Fibroblast of mammary gland (primary cell): ENCODE measurements at places on chromosomes 5 and 9.

DNA sequence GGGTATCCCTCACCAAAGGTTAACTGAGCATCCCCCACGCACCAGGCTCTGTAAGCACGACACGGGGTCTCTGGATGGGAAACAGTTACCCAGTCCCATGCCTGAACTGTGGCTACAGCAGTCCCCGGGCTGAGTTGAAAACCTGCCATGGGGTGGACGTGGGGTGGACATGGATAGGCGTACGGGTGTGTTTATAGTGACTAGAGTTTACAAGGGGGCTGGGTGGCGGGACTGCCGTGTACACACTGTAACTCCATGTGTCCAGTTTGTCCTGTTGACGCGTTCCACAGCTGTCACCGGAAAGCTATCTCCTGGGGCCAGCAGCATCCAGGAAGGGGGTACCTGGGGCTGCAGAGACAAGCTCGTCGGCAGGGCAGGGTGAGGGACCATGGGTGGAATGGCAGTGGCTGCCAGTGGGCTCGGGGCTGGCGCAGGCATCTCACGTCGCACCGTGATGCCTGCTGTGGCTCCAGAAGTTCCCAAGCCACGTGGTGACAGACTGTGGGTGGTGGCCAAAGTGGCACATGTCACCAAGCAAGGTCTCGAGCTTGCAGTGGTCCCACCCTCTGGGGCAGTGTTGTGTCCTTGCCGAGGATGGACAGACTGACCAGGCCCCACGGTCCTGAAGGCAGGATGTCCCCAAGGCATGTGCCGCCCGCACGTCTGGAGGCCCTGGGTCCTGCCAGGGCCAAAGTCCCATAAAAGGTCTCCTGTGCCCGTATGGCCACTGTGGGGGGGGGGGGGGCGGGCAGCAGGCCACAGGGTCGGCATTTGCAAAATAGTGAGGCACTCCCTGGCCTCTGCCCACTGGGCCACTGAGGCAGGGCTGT lies 29.3 kb upstream of the RNF130 start:
- no peak for DNase-seq

GRCh38 chr5:154514331-154514730 lies 36.3 kb upstream of the HAND1 start:
- DNase-seq = no peak

- peak; percentile 65 for DNase-seq
Observed at GRCh38 chr9:696332-697323, 144.9 kb upstream of the DMRT1 start.

GRCh38 chr5:103598997-103599566 lies 36.5 kb upstream of the NUDT12 start:
- DNase-seq = peak; percentile 21

GRCh38 chr9:117768750-117769395 lies 64.7 kb downstream of the TLR4 start:
- DNase-seq = no peak

GRCh38 chr5:165616490-165617405 lies 2111.3 kb downstream of the MAT2B start:
- DNase-seq = peak; percentile 55

- DNase-seq = peak; percentile 16
Observed at GRCh38 chr9:125433461-125434011, 171.9 kb downstream of the GAPVD1 start.

GRCh38 chr9:70613024-70613768 lies 198.7 kb upstream of the KLF9 start:
- no peak for DNase-seq

GRCh38 chr9:112655668-112656067 lies 62.2 kb downstream of the INIP start:
- DNase-seq = no peak

- DNase-seq = no peak
Observed at GRCh38 chr5:98363157-98363556, 410.3 kb upstream of the RGMB start.

DNA sequence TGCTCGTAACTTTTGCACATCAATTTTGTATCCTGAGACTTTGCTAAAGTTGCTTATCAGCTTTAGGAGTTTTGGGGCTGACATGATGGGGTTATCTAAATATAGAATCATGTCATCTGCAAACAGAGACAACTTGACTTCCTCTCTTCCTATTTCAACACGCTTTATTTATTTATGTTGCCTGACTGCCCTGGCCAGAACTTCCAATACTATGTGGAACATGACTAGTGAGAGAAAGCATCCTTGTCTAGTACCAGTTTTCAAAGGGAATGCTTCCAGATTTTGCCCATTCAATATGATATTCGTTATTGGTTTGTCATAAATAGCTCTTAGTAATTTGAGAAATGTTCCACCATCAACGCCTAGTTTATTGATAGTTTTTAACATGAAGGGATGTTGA lies 65.4 kb upstream of the CDH12 start:
- DNase-seq = no peak

GRCh38 chr9:99181621-99182020 lies 40.1 kb downstream of the ALG2 start:
- DNase-seq = peak; percentile 14

DNA sequence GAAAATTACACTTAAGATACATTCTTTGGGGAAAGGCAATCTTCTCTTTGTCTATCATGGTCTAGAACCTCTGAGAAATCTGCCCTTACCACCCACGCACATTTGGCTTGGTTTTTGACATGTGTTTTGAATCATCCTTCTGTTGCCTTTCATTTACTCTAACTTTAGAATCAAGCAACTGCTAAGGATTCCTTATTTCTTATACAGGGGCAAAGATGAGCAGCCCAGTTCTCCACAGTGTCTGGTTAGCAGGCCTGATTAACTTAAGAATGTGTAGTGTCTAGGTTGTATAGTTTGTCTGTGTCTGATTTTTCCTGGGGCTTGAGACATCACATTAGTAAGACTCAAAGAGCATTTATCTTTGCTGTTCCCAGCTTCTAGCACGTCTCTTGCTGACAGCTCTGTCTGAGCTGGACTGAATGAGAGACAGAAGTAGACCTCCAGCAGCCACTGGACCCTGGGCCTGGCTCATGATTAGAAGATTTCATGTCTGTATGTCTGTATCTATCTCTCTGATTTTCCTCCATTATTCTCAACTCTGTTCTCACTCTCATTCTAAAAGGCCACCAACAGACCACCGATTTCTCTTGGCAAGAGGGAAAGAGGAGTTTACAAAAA lies 31.8 kb upstream of the PCA3 start:
- peak; percentile 71 for DNase-seq

DNA sequence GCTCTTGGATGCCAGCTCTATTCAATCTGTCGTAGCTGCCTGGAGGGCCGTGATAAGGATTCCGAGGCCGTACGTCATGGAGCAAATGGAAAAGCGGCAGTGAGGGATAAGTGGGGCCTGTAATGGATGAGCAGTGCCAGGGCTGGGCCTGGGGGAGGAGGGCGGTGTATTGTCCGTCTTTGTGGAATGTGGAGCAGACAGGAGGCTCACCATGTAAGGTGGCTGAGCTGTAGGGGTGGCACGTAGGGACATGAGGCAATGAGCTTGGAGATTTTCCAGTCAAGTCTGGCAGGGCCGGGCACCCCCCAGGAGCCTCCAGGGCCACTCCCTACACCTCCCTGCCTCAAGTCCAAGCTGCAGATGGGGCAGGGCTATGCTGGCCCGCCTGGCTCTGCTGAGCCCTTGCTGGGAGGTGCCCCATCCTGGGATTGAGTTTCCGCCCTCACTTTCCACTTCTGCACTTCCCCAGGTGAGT lies 29.2 kb downstream of the NCS1 start:
- DNase-seq = no peak

DNA sequence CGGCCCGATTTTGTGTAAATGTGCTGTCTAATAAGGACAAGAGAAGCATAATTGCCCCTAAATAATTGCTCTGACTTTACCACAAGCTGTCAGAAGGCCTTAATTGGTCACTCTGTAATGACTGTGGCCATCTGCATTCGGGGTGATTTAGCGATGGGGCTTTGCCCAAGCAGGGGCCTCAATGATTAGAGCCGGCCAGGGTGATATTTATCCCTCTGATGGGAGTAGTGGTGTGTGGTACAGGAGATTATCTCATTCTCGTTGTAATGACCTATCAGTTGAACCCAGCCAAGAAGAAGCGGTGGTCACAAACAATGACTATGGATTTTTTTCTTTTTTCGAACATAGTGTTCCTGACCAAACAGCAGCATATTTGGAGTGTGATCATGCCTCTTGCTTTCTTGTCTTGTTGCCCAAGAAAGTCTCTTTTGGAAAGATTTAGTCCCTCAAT lies 72.0 kb upstream of the SAP30L start:
- DNase-seq = peak; percentile 21

DNA sequence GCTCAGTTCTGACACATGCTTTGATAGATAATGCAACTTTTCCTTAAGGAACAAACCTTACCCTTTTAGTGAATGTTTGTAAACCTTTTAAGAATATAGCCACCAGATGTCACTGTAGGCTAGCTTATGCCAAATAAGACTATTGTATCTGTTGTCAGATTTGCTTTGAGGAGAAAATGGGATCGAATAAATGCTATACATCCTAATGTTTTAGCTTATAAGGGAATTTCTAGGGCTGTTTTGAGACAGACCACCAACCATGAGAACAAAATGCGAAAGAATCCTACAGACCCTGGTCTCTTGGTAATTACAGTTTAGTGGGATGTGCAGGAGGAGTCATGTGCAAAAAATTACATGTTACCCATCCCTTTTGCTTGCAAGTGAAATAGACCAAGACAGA lies 127.6 kb upstream of the NMUR2 start:
- DNase-seq = peak; percentile 71

DNA sequence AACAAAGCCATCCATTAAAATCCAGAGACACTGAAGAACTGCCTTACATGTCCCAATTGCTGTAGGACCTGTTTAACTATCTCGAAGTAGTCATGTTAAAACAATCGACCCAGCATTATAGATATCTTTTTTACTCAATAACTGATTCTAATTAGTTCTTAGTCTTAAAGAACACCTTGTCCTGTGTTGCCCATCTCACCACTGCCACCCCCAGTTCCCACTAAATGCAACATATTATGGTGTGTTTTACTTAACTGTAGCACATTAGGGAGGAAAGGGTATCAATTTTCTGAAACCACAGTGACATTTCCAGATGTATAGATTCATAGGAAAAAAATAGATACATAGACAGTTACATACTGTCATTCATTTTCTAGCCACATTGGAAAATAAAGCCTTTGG lies 221.2 kb downstream of the MEF2C start:
- no peak for DNase-seq

DNA sequence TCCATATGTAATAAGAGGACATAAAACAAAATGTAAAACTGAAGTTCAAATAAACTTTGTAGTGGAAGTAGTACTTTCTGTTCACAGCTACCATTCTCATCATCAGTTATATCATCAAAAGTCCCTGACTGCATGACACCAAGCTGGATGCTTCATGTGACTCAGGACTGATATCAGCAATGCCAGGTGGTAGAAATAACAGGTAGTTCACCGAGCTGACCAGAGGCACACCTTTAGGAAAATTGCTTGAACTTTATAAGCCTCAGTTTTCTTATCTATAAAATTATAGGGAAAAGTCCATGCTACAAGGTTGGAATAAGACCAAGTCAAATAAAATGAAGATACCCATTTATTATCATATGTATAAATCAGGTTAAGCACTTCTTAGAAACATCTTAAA lies 124.9 kb upstream of the PTGER4 start:
- DNase-seq = no peak

DNA sequence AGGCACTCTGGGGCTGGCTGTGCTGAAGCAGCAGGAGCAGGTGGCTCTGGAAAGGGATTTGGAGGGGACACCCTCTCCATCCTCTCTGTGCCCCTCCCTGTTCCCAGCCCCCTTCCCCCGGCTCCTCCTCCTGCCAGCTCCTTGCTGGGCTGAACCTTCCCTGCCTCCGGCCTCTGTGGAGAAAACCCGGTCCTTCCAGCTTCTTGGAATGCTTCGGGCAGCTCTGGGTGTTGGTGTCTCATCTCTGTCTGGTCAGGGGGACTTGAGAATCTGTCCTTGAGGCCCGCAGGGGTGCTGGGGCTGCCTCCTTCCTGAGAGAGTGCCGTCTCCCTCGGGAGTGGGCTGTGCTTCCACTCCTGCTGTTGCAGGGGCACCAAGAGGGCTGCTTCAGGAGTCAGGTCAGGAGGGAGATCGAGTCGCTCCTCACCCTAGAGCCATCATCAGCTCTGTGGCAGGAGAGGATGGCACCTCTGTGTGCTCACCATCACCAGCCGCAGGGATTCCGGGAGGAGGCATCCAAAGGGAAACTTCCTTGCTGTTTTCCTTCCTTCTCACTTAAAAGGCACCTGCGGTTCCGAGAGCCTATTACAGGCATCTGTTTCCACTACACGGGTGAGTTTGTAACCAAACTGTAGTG lies 30.6 kb downstream of the NDUFS6 start:
- no peak for DNase-seq

DNA sequence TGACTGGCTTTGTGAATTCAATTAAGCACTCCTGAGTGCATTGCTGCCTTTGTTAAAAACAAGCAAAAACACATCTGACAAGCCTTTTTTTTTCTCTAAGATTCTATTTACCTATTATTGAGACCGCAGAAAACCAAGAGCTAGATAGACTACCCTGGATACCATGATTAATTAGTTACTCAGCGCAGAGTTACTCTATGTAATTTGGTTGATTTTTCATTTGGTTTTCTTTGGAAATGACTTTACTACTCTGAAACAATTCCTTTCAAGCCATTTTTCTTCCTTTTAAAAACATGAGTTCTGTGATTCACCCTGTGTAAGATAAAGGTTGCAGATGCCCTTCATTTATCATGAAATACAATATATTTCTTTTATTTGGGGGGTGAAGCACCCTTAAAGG lies 421.6 kb upstream of the PIK3R1 start:
- DNase-seq = no peak

DNA sequence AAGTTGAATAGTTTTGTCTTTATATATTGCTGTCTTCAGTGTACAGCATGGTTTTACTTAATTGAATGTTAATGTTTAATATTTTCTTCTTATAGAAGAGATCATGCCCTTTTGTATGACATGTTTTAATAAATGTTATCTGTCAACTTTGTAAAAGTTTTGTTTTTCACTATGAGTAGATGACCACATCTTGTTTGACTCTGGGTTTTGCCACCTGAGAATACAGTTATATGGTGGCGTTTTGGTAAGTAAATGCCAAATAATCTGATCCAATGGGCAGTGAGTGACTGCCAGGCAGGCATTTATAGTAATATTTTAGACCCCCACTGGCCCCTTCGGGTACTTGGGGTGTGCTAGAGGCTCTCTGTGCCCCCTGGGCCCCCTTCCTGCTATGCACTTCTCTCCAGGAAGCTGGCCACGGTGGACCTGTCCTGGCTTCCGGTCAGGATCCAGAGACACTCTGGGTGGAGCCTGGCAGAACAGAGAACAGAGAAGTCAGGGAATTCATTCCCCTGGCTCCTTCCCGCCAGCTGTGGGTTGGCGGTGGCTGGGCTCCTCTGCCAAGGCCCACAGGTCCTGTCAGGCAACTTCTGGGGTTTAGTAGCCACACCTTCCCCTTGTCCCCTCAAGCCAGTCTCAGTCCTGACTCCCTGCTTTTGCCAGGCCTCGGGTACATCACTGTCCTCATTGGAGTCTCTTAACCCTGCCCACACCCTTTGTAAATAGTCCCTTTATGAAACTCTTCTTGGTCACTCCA lies 22.2 kb upstream of the ZBTB34 start:
- DNase-seq = no peak
